GM23248 (cell line): ENCODE measurements at places on chromosomes 7 and 10.

GRCh38 chr7:75920431-75921161 is 5.6 kb downstream of the POR start:
- DNase-seq = peak; percentile 24
- no peaks in the 10 kb centered on the region for H3K27me3 ChIP-seq
- H3K4me3 ChIP-seq = no peak overlapping the region
- H3K36me3 ChIP-seq = no peaks in the 10 kb centered on the region
- H3K4me1 ChIP-seq = peaks cover 3% of the 10 kb centered on the region; the same call in 1 of the 2 replicates
- H3K27ac ChIP-seq = no peak overlapping the region

- H3K36me3 ChIP-seq = no peaks in the 10 kb centered on the region
- H3K27ac ChIP-seq = no peak overlapping the region
- no peak overlapping the region for H3K4me3 ChIP-seq
- DNase-seq = no peak
Observed at GRCh38 chr7:103592187-103592586, 146.2 kb upstream of the SLC26A5 start.

- H3K4me1 ChIP-seq = no peaks in the 10 kb centered on the region
- H3K27me3 ChIP-seq = no peaks in the 10 kb centered on the region
- H3K4me3 ChIP-seq = no peak overlapping the region
- H3K36me3 ChIP-seq = no peaks in the 10 kb centered on the region
- no peak for DNase-seq
- H3K27ac ChIP-seq = no peak overlapping the region
Observed at GRCh38 chr10:7329219-7329618, 81.6 kb downstream of the SFMBT2 start.

GRCh38 chr7:74093671-74094223 is 10.1 kb downstream of the LIMK1 start:
- H3K4me3 ChIP-seq = no peak overlapping the region
- peaks cover 41% of the 10 kb centered on the region for H3K4me1 ChIP-seq
- peak overlapping the region; percentile 88 for H3K27ac ChIP-seq
- DNase-seq = no peak

GRCh38 chr10:194281-194680 is 59.0 kb downstream of the ZMYND11 start:
- H3K36me3 ChIP-seq = no peaks in the 10 kb centered on the region
- H3K4me1 ChIP-seq = peaks cover 19% of the 10 kb centered on the region
- H3K4me3 ChIP-seq = no peak overlapping the region
- no peak for DNase-seq

GRCh38 chr10:60186315-60187071 is 203.2 kb downstream of the ANK3 start:
- H3K36me3 ChIP-seq = no peaks in the 10 kb centered on the region
- H3K4me1 ChIP-seq = peaks cover 20% of the 10 kb centered on the region
- H3K27ac ChIP-seq = peak overlapping the region; percentile 22; the same call in 1 of the 2 replicates
- no peaks in the 10 kb centered on the region for H3K27me3 ChIP-seq
- peak overlapping the region; percentile 49 for H3K4me3 ChIP-seq

GRCh38 chr7:114930107-114930661 is 8.3 kb downstream of the MDFIC start:
- no peaks in the 10 kb centered on the region for H3K36me3 ChIP-seq
- DNase-seq = peak; percentile 10
- H3K27me3 ChIP-seq = no peaks in the 10 kb centered on the region
- H3K4me1 ChIP-seq = peaks cover 58% of the 10 kb centered on the region
- H3K4me3 ChIP-seq = no peak overlapping the region

DNA sequence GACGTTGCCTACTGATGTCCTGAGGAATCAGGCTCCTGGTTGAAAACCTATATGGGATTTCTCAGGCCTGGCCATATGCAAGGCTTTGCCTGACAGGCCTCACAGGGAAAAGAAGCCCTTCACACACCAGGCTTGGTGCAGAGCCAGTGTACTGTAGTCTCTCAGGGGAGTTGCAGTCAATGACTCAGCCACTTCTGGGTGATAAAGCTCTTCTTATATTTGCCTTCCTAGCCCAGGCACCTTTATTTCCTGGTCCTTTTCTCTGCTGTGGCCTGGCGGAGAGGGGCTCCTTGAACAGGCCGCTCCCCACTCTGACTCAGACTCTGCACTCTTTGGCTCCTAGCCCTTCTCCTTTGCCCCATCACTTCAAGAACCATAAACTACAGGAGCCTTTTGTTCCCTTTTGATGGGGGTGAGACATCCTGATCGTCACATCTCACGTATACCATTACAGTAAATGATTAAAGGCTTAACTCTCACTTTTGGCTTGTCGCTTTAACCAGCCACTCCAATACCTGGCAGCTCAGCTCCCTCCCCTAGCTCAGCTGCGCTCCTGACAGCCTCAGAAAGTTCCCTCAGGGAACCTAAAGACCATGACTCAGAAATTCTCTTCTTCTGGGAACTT is 33.5 kb downstream of the DPY19L1 start:
- no peaks in the 10 kb centered on the region for H3K27me3 ChIP-seq
- peaks cover 24% of the 10 kb centered on the region for H3K4me1 ChIP-seq
- H3K27ac ChIP-seq = peak overlapping the region; percentile 86
- no peak overlapping the region for H3K4me3 ChIP-seq
- DNase-seq = peak; percentile 88
- H3K36me3 ChIP-seq = no peaks in the 10 kb centered on the region

- peaks cover 38% of the 10 kb centered on the region for H3K36me3 ChIP-seq
- H3K4me1 ChIP-seq = peaks cover 15% of the 10 kb centered on the region
- H3K4me3 ChIP-seq = no peak overlapping the region
- no peaks in the 10 kb centered on the region for H3K27me3 ChIP-seq
- no peak for DNase-seq
Observed at GRCh38 chr10:103140469-103140868, 52.6 kb downstream of the NT5C2 start.

DNA sequence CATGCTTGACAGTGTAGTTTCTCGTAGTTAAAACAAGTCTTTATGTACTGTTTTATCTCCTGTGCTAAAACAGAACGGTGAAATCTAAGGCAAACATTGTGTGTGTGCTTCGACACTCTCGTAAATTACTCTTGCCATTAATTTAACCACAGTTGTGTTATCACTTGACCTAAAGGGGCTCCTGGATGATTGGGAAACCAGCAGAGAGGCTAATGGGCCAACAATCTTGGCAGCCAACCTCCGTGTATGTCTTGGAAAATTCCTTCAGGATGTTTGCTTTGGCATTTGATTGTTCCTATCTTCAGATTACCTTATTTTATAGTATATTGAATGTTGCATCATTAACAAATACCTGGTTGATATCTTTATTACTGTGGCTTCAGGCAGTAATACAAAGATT is 409.5 kb downstream of the SDK1 start:
- no peaks in the 10 kb centered on the region for H3K27me3 ChIP-seq
- DNase-seq = no peak
- H3K36me3 ChIP-seq = no peaks in the 10 kb centered on the region
- no peak overlapping the region for H3K27ac ChIP-seq
- H3K4me3 ChIP-seq = no peak overlapping the region
- no peaks in the 10 kb centered on the region for H3K4me1 ChIP-seq

- no peak overlapping the region for H3K4me3 ChIP-seq
- peak; percentile 24 for DNase-seq
- H3K4me1 ChIP-seq = no peaks in the 10 kb centered on the region
- no peaks in the 10 kb centered on the region for H3K27me3 ChIP-seq
Observed at GRCh38 chr10:101896225-101896877, 52.8 kb upstream of the KCNIP2 start.

DNA sequence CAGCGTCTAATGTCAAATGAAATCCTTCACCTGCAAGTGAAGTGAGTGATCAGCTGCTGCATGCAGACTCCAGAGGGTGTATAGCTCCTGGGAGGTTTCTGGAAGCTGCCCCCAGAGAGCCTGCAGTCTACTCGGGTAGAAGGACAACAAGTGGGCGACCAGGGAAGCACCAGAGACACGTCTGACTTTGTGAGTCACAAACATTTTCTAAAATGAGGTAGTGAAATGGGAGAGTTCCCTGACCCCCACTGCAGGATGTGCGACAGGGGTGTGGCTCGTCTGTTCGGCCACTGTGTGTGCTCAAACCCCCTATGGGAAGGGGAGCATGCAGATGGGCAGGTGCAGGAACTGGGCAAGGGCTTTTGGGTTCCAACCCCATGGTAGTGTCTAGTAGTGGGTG is 177.1 kb upstream of the PRKCQ start:
- H3K27me3 ChIP-seq = no peaks in the 10 kb centered on the region
- H3K4me3 ChIP-seq = no peak overlapping the region
- H3K4me1 ChIP-seq = 0 out of 2 replicates have a peak, but pooled peaks cover 6% of the 10 kb centered on the region
- no peak for DNase-seq
- H3K36me3 ChIP-seq = no peaks in the 10 kb centered on the region
- H3K27ac ChIP-seq = no peak overlapping the region

DNA sequence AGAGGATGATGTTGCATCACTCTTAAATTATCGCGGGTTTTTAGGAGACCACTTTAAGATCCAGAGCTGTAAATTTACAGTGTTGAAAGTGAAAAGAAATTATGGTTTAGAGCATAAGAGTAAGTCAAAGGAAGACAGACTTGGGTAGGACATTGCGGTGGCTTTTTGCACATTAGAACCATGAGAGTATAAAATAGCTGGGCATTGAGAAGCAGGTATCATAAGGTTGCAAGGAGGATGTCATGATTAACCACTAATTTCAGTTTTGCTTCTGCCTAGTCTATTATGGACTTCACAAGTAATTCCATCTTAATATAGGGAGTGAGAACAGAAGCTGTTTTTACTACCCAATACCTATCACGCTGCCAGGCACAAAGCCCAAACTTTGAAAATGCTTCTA is 57.7 kb downstream of the CALCR start:
- H3K27ac ChIP-seq = no peak overlapping the region
- H3K27me3 ChIP-seq = no peaks in the 10 kb centered on the region
- no peak for DNase-seq
- no peaks in the 10 kb centered on the region for H3K36me3 ChIP-seq
- H3K4me1 ChIP-seq = no peaks in the 10 kb centered on the region
- no peak overlapping the region for H3K4me3 ChIP-seq

- no peak overlapping the region for H3K27ac ChIP-seq
- H3K27me3 ChIP-seq = no peaks in the 10 kb centered on the region
- H3K4me3 ChIP-seq = no peak overlapping the region
Observed at GRCh38 chr7:69994886-69995542, 396.7 kb downstream of the AUTS2 start.

DNA sequence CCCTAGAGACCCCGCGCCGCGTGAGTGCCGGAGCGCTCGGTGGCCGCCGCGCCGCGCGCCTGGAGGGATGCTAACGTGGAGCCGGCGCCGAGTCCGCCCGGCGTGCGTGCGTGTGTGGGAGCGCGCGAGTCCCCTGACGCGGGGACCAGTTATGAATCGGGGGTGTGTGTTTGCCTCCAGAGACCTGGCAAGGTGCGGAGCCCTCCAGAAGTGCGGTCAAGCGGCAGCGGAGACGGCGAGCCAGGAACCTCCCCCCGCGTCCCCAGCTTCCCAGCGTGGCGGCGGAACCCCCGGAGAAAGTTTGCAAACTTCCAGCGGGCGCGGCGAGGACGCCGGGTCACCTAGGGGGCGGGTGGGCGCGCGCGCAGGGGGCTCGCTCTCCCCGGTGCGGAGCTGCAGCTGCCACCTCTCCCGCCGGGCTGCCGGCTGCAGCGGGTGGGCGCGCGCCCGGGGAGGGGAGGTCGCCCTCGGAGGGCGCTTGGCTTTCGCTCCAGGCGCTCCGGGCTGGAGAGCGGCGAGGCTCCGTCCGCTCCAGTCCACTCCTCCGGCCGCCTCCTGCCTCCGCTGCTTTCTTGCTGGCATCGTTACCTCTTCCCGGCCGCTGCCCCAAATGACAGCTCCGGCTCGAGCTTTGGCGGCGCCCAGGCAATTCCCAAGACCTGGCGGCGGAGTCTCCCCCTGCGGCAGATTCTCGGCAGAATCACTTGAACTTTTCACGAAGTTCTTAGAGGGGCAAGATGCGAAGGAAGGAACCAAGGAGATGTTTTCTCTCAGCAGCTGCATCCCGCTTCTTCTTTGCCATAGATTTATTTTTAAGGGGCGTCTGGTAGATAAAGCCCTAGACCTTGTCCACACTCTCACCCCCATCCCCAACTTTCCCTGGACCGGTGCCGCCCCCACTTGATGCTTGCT is 2.3 kb upstream of the CREB5 start:
- peak overlapping the region; percentile 85 for H3K4me3 ChIP-seq
- DNase-seq = peak; percentile 82
- H3K36me3 ChIP-seq = no peaks in the 10 kb centered on the region
- peaks cover 31% of the 10 kb centered on the region for H3K4me1 ChIP-seq

DNA sequence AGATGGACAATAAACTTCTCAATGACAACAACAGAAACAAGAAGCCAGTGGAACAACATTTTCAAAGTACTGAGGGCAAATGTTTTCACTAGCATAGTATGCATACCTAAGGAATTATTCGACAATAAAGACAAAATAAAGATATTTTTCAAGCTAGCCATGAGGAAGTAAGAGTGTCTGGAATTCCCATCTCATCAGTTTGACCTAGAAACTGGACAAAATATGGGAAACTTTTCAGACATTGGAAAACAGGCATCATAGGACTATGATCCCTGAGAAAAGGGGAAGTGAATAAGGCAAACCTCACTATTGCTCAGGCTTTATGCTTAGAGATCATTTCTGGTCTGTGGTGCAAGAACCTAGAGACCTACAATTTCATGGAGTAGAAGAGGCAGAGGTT is 86.3 kb downstream of the OAT start:
- H3K4me3 ChIP-seq = no peak overlapping the region
- no peak overlapping the region for H3K27ac ChIP-seq
- peak; percentile 29 for DNase-seq

DNA sequence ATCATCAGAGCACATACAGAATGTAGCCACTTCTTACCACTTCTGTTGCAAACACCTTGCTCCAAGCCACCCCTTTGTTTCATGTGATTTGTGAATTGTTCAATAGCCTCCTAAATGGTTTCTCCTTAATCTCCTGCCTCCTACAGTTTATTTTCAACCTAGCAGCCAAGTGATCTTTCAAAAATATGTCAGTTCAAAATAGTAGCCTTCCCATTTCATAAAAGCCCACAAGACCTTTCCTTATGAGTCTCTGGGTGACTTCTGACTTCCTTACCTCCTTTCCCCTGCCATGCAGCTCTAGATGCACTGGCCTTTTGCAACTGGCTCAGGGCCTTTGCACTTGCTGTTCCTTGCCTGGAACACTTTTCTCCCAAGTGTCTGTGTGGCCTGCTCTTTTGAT is 4.8 kb downstream of the MINDY4 start:
- H3K27ac ChIP-seq = no peak overlapping the region
- no peaks in the 10 kb centered on the region for H3K4me1 ChIP-seq
- no peaks in the 10 kb centered on the region for H3K27me3 ChIP-seq

- no peaks in the 10 kb centered on the region for H3K36me3 ChIP-seq
- DNase-seq = no peak
- H3K27me3 ChIP-seq = no peaks in the 10 kb centered on the region
- no peak overlapping the region for H3K4me3 ChIP-seq
- peaks cover 8% of the 10 kb centered on the region for H3K4me1 ChIP-seq
Observed at GRCh38 chr10:51366044-51366443, 291.8 kb downstream of the PRKG1 start.

- H3K36me3 ChIP-seq = no peaks in the 10 kb centered on the region
- H3K4me3 ChIP-seq = no peak overlapping the region
- H3K4me1 ChIP-seq = no peaks in the 10 kb centered on the region
- H3K27ac ChIP-seq = no peak overlapping the region
Observed at GRCh38 chr7:72035266-72035665, 376.9 kb downstream of the CALN1 start.

DNA sequence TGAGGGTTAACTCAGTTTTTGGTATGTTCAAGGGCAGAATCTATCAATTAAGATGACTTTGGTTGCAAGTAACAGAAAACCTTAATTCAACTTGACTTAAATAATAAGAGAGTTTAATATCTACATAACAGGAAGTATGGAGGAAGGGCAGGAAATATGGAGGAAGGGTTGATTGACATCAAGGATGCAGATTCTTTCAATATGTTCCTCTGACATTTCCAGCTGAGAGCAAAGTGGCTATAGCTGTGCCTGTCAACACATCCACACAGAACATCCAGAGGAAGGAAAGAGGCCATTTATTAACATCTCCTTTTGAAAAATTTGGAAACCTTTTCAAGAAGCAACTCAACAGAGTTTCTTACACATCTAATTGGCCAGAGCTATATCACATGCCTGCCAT is 19.4 kb upstream of the RALA start:
- DNase-seq = no peak
- no peak overlapping the region for H3K27ac ChIP-seq
- peaks cover 66% of the 10 kb centered on the region for H3K4me1 ChIP-seq
- H3K4me3 ChIP-seq = no peak overlapping the region
